ENCODE measurements at places on chromosomes 6 and 20.

- no peak for DNase-seq
Observed at GRCh38 chr20:14570811-14571210, 233.4 kb upstream of the FLRT3 start.

GRCh38 chr6:128657181-128657580 lies 136.8 kb upstream of the PTPRK start:
- no peak for DNase-seq

GRCh38 chr6:150739711-150740349 lies 125.7 kb upstream of the MTHFD1L start:
- DNase-seq = no peak

DNA sequence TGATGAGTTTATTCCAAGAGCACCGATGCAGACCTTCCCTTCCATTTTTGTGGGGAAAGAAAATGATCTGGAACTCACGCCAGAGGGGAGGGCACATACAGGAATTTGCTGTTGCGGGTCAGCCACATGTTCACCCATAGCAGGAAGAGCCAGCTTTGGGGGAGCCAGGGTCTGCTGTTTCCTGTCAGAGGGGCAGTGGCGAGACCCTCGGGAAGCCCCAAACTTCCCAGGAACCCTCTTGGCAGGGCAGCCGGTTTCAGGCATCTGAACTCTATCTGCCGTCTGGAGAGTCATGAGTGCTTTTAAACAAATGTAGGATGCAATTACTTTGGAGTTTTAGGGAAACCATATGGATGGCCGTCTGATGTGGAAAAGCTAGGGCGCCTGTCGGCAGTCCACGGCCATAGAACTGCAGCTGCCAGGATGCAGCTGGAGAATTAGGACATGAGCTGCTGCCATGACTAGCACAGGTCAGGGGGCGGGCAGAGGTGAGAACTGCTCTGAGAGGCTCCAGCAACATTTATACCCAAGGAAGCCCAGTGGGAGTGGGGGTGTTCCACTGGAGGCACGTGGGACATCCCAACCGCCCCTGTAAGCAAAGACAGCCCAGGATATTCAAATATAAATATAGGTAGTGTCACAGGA lies 14.8 kb upstream of the SERPINB9 start:
- no peak for DNase-seq

DNA sequence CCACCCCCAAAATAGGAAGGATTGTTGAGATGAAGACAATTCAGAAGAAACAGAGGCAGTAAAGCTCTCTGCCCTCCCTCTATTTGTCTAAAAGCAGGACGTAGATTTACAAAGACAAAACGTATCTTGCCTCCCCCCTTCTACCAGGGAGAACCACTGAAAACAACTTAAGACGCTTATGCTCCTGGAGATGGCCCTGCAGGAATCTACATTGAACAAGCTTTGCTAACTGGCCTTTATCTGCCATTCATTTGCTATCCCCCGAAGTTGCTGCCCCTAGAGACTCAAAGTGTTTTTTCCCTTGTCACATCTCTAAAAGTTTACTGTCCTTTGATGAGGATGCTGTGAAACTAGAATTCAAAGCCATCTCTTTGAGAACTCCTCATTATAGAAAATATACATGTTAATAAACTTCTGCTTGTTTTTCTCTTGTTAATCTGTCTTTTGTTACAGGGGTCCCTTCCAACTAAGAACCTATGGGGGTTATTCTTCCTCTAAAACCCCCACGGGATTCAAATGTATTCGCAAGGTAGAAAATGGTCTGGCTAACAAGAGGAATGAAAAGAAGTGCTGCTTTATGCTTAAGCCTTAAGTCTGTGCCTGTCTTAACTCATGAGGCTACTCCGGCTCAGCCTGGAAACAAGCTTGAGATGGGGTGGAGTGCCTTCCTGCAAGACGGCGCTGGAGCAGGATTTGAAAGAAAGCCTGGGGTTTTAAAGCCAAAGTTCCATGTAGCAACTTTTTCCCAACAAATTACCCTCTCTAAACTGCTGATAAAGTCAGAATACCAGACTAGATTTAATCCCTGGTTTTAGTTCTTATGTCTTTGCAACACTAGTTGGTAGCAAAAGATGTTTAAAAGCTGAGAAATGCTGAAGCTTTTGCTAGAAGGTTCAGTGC lies 88.0 kb downstream of the CLIC5 start:
- no peak for DNase-seq

- DNase-seq = no peak
Observed at GRCh38 chr6:158172001-158172400, 3.9 kb downstream of the GTF2H5 start.

DNA sequence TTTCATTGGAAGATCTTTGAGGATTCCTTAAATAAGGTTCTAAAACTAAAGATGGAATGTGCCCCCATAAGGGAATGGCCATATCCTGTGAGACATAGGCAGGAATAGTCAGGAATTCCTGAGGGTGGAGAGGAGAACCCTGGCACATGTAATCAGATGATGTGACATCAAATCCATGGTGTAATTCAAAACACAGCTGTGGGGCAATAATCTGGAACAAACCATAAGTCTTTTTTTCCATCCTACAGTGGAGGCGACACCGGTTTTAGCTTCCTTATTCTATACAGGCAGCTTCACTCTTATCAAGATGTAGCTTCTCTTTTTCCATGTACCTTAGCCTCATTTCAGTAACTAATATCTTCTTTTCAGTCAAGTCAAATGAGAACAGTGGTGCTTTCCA lies 133.6 kb upstream of the CITED2 start:
- no peak for DNase-seq

- DNase-seq = no peak
Observed at GRCh38 chr6:25640891-25641290, 11.1 kb upstream of the SCGN start.

DNA sequence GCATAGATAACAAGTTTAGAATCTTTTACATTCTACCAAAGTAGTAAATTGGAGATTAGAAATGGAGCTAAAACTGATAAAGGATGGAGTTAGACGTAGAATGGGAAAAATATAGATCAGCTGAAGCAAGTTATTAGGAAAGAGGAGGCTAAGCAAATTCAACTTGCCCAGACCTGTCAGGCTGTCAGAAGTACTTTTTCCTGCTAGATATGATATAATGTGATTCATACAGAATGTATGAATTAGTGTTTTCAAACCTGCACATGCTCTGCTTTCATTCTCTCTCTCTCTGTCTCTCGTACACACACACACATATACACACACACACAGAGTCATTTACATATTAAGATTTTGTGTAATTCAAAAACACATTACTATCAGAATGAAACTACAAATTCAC lies 133.2 kb upstream of the HDGFL1 start:
- no peak for DNase-seq

GRCh38 chr6:73477407-73477806 lies 15.9 kb downstream of the MTO1 start:
- no peak for DNase-seq

GRCh38 chr20:47810721-47811347 lies 25.6 kb upstream of the SULF2 start:
- no peak for DNase-seq

DNA sequence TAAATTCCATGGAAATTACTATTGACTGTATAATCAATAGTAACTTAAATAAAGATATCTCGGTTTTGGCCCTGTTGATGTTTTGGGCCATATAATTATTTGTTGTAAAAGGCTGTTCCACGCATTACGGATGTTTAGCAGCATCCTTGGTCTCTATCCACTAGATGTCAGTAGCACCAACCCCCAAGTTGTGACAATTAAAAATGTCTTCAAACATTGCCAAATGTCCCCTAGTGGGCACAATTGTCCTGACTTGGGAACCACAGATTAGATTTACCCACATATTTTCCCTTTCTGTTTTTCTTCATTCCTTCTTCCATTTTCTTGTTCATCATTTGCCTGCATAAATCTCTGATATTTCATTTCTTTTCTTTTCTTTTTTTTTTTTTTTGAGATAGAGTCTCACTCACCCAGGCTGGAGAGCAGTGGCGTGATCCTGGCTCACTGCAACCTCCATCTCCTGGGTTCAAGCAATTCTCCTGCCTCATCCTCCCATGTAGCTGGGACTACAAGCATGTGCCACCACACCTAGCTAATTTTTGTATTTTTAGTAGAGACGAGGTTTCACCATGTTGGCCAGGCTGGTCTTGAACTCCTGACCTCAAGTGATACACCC lies 13.6 kb upstream of the WFDC8 start:
- no peak for DNase-seq

GRCh38 chr6:108764580-108764950 lies 83.7 kb upstream of the ARMC2 start:
- no peak for DNase-seq

Measured in ecto neural progenitor cell (in vitro differentiated cells).